Heart left ventricle (tissue), 16 donors: ENCODE measurements at places on chromosomes 1 and 21.

- DNase-seq: no peak
Measured at GRCh38 chr21:33267250-33267649, 1.1 kb downstream of the IL10RB start.

DNA sequence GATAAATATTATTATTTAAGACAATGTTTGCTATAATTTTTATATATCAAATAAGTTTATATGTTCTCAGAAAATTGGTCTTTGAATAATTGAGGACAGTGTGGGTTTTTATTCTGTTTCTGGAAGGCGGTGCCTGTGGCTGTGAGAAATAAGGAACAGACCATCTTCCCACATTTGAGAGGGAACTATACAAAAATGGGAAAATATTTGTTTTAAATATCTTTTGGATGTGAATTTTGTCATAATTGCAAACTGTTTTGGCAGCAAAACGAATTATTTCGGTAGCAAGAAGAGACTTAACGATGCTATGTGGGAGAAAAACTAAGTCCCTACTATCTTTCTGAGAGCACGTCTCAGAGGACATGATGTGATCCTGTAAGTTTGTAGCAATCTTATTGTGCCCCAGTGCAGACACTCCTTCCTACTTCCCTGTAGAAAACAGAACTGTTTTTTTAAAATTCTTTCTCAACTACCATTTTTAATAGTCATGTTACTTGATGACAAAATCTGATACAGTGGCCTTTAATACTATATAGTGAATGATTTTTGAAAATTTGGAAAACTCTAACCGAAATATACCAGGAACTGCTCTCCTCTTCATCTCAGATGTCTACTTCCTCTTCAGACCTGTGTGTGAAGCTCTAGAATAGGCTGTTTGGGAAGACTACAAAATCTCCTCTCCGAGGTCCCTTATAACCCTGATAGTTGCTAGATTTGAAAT, 25.4 kb downstream of the PTPRC start:
- DNase-seq: no peak

- DNase-seq: no peak
Measured at GRCh38 chr1:20948101-20948500, 161.0 kb upstream of the HP1BP3 start.

- DNase-seq: peak; percentile 85
Measured at GRCh38 chr1:923131-923990, at the start of gene SAMD11. TSS of gene SAMD11 (plus strand) at chr1:923923. CDS start at chr1:924432, 509 bp downstream.

DNA sequence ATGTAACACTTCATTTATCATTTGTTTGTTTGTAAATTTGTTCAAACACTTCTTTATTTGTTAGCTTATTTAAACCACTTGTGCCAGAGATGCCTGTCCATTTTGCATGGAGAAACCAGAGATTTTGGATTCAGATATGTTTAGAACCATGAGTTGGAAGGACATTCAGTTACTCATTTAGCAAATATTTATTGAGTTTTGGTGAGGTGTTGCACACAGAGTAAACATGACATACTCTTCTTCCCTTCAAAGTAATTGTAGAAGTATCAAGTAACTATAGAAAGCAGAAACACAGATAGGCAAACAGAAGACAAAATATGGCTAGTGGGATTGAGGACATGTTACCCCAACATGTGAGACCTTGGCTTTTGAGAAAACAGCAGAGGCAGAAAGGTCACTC, 136.8 kb upstream of the USP25 start:
- no peak for DNase-seq

GRCh38 chr1:212565079-212565478, 43.5 kb upstream of the ATF3 start:
- DNase-seq: no peak

DNA sequence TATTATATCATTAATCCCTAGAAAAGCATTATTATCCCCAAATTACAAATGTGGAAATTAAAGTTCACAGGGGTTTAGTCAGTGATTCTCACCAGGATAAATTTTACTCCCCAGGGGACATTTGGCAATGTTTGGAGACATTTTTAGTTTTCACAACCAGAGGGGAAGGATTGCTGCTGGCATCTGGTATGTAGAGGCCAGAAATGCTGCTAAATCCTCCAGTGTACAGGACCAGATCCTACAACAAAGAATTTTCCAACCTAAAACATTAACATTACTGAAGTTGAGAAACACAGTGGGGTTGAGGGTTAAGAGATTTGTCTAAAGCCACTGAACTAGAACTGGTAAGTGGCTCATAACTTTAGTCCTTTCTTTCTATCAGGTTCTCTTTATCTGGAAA, 162.0 kb upstream of the SYT6 start:
- DNase-seq: no peak
